Epithelial cell of esophagus (primary cell): ENCODE measurements at places on chromosomes 5 and 9.

GRCh38 chr5:149389552-149390495 lies 10.7 kb upstream of the IL17B start:
- DNase-seq, result no peak

- peak; percentile 71 for DNase-seq
These were observed 29.2 kb upstream of the ARHGEF28 start for GRCh38 chr5:73596705-73597328.

DNA sequence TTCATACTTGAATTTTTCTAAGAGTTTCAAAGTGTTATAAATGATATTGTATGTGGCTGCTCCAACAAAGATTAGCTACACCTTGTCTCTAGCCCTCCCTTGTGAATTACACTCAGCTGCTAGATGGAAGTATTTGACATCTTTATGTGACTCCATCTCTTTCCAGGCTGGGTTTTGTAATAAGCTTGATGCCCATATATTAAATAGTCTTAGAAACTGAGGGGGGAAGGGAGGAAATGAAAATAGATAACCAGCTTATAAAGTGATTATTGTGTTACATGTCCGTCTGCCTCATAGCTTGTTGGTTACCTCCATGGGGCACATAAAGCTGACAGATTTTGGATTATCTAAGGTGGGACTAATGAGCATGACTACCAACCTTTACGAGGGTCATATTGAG lies 63.4 kb downstream of the CD180 start:
- no peak for DNase-seq

- no peak for DNase-seq
These were observed 395.4 kb downstream of the DTWD2 start for GRCh38 chr5:118593003-118593328.

GRCh38 chr5:99605904-99606303 lies 677.1 kb upstream of the CHD1 start:
- no peak for DNase-seq

DNA sequence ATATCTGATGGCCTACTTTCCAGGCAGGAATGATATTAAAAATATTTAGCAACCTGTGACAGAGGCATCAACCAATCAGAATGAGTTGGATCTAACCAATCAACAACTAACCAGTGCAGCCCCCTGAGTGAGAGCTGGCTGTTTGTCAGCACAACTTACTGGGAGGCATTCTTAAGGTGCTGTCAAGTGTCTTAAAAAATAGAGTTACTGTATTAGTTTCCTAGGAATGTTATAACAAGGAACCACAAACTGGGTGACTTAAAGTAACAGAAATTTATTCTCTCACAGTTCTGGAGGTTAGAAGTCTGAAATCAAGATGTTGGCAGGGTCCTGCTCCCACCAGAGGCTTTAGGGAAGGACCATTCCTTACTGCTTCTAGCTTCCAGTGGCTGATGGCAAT lies 85.2 kb downstream of the ATG10 start:
- no peak for DNase-seq

DNA sequence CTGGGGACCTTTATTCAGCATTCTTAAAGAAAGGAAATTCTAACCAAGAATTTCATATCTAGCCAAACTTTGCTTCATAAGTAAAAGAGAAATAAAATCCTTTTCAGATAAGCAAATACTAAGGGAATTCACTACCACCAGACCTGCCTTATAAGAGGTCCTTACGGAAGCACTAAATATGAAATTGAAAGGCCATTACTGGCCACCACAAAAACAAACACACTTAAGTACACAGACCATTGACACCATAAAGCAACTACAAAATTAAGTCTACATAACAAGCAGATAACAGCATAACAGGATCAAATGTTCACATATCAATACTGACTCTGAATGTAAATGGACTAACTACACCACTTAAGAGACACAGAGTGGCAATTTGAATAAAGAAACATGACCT lies 361.4 kb upstream of the POU5F2 start:
- no peak for DNase-seq

- DNase-seq, result no peak
These were observed 160.0 kb downstream of the C9orf152 start for GRCh38 chr9:110047955-110048402.

GRCh38 chr5:120614531-120615180 lies 150.6 kb downstream of the PRR16 start:
- DNase-seq, result peak; percentile 62
